ENCODE measurements at places on chromosomes 7 and 10.

GRCh38 chr10:112039823-112040222 lies 143.7 kb downstream of the GPAM start:
- no peak for DNase-seq

DNA sequence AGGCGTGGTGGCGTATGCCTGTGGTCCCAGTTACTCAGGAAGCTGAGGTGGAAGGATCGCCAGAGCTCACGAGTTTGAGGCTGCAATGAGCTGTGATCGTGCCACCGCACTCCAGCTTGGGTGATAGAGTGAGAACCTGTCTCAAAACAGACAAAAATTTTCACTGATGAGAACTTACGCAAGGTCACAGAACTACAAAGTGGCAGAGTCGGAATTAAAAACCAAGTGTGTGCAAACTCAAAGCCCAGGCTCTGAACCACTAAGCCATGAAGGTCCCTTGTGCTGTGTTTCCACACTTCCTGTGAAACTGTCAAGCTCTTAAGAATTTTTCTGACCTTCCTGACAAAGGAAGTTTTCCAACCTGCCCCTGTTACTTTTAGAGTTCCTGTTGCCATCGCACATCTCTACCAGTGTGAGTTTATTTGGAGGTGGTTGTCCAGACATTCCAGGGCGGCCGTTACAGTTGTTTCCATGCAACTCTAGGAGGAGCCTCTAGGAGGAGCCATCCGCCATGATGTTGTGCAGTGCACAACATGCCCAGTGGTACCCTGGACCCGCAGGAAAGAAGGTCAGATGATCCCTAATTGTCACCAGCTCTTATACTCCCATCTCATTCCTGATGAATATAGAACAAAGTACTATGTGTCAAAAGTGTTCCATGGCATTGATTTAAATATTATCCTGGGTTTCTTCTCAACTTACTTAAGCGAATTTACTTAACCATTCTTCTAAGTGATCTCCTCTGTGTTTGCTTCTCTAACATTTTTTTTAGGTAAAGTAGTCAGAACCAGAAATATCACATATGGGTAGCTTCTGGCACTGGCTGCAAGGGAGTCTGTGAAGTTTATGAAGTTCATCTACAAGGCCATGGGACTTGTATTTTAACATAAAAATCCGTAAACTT lies 49.0 kb upstream of the LYZL1 start:
- DNase-seq, result no peak

DNA sequence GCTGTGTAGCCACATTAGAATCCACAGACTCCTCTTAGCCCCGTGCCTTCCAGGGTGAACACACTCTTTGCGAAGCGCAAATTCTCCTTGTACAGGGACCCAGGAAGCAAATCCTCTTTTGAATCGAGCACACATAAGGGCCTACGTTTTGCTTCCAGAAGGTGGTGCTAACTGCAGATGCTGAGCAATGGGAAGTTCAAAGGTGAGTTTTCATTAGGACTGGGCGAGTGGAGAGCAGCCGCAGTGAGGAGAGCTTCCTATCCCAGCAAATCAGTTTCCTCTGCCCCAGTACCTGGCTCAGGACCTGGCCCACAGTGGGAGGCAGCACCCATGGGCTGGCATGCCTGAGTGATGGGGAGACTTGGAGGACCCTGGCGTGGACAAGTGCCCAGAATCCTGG lies 23.5 kb upstream of the GPR26 start:
- DNase-seq, result no peak

- DNase-seq, result peak; percentile 25
Observed at GRCh38 chr10:381805-382204, 246.6 kb downstream of the ZMYND11 start.

DNA sequence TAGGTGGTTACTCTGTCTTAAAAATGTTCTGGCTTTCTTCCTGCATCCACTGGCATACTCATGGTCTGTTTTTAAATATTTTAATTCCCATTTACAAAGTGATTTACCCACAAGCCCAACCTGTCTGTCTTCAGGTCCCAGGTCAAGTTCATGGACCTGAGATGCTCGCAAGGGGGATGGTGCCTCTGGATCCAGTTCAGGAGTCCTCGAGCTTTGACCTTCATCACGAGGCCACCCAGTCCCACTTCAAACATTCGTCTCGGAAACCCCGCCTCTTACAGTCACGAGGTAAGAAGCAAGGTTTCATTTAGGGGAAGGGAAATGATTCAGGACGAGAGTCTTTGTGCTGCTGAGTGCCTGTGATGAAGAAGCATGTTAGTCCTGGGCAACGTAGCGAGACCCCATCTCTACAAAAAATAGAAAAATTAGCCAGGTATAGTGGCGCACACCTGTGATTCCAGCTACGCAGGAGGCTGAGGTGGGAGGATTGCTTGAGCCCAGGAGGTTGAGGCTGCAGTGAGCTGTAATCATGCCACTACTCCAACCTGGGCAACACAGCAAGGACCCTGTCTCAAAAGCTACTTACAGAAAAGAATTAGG lies 8.7 kb downstream of the ZKSCAN1 start:
- no peak for DNase-seq

- DNase-seq, result no peak
Observed at GRCh38 chr7:33853361-33854062, 51.8 kb upstream of the BMPER start.

DNA sequence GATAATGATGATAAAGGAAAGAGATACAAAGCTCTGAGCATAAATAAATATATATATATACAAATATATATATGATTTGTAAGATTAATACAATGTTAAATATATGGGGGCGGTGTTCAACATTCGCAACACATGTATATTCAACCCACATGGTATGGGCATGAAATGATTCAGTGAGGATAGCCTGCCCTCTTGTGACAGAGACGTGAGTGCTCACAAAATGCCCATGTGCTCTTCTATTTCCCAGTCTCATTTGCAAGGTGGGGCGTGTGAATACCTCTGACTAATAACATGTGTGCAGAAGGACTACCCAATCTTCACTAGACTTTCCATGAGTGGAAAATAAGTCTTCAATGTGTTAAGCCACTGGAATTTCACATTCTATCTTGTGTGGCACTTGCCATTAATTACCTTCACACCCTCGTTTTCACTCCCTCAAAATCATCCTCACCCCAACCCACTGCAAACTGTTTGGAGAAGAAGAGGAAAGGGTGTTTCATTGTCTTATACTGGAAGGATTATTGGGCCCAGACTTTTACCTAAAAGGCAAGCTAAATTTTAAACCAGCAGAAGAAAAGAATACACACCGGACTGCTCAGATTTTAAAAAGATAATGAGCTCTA lies 26.9 kb downstream of the ASAH2 start:
- peak; percentile 40 for DNase-seq

GRCh38 chr10:47383261-47384147 lies 589 bp downstream of the ZNF488 start:
- no peak for DNase-seq

DNA sequence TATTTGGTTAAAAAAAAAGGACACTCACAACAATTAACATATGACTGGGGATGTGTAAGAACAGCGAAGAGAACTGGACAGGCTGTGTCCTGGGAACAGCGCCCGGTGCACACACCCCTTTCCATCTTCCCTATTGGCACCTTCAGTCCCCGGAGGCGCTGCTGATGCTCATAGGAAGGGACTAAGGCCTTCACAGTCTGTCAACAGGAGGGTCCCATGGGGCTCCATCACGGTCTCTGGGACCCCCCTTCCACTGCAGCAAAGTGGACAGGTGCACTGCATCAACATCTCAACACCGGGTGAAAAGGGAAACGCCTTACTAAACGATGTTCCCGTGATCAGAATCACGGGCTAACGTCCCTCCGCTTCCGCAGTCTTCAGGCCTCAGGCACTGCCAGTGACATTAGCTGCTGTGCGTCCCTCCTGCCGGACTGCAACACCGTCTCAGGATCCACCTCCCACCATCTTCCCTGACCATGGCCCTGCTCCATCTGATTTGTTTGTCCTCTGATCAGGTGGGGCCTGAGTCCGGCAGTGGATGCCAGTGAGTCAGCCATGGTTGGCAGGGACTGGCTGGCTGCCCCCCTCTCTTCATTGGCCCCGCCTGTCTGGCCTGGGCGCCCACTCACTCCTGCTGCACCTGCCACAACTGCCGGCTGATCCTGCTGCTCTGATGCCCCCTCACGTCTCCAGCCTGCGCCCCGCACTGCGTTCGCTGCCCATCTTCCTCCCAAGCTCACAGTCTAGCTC lies 614.7 kb downstream of the DNAJB6 start:
- DNase-seq, result no peak

- DNase-seq, result no peak
Observed at GRCh38 chr7:139769066-139769465, 8.7 kb downstream of the HIPK2 start.

GRCh38 chr10:114441107-114441506 lies 36.8 kb upstream of the AFAP1L2 start:
- DNase-seq, result no peak

DNA sequence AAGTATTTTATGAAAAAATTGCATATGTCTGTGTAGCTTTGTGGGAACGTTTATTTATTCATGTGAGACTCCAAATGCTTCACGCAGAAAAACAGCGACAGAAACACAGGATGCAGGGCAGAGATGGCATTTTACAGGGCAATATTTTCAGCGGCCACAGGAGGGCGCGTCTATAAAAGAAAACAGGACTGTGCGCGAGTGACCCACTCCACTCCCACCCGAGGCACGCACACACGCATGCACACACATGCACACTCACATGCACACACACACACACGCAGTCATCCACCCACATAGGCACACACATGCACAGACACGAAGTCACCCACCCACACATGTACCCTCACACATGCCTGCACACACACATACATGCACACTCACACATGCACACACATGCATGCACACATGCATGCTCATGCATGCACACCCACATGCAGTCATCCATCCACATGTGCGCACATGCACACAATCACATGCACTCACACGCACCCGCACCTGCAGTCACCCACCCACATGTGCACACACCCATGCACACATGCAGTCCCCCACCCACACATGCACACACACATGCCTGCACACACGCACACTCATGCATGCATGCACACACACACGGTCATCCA lies 96.3 kb downstream of the DNAJB6 start:
- peak; percentile 63 for DNase-seq

DNA sequence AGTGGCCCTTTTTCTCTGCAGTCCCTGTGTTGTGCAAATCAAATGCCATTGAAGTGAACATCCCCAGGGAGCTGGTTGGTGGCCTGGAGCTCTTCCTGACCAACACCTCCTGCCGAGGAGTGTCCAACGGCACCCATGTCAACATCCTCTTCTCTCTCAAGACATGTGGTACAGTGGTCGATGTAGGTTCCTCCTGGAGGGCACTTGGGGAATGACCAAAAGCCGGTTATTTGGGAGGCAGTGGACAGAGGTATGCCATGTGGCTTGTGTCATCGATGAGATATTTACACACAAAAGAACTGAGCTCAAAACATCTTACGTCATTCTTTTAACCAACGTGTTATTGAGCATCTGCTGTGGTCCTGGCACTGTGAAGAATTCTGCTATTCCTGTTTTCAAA lies 19.7 kb downstream of the OIT3 start:
- no peak for DNase-seq

DNA sequence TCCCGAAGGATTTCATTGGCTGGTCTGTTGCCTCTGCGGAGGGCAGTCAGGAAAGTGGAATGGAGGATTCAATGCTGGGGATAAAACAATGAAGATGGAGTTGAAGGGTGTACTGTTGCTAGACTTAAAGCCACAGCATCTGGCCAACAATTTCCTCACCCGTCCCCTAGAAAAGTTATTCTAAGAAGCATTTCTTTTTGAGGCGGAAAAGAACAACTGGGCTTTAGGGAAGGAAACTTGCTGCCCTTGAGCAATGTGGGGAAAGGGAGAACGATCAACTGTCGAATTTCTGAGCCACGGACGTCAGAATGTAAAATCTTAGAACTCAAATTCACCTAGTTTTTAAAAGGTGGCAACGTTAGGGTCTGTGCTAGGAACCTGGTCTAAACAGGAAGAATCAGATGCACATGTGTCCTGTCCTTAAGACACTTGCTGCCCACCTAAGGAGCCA lies 664 bp downstream of the FMC1 start:
- no peak for DNase-seq

DNA sequence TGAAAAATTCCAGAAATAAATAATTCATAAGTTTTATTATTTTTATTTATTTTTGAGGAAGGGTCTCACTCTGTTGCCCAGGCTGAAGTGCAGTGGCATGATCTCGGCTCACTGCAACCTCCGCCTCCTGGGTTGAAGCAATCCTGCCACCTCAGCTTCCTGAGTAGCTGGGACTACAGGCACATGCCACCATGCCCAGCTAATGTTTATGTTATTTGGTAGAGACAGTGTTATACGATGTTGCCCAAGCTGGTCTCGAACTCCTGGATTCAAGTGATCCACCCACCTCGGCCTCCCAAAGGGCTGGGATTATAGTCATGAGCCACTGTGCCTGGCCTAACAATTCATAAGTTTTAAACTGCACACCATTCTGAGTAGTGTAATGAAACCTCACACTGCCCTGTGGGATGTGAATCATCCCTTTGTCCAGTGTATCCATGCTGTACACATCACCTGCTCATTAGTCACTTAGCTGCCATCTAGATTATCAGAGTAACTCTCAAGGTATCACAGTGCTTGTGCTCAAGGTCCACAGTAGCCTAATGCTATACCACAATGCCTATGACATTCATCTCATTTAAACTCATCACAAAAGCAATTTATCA lies 17.9 kb downstream of the RTKN2 start:
- DNase-seq, result no peak

DNA sequence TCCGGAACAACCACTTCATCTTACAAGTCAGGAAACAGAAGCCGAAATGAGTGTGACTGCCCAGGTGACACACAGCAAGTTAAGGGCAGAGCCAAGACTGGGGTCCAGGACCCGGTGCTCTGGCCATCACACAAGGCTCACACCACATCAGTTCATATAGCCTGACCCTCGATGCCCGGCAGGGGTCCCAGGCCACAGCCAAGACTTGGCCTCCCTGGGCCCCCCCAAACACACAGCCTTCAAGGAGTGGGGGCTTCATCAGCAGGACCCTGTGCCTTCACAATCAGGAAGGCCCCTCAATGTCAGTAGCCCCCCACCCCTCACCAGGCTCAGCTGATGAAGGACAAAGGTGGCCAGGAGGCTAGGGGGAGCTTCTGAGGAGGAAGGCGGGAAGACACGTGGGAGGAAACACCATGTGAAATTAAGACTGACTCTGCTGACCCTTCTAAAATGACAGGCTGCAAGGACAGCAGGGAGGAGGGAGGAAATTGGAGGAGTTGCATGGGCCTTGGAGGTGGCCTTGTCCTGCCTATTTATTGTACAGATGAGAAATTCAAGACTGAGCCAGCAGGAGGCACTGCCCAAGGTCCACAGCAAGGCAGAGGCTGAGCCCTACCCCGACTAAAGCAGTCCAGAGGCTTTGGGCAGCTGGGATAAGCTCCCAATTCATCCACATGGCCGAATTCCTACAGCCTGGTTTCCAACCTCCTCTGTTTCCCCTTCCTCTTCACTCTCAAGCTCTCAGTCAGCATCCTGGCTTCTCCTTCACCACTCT lies 216.1 kb upstream of the ZMIZ1 start:
- peak; percentile 33 for DNase-seq

DNA sequence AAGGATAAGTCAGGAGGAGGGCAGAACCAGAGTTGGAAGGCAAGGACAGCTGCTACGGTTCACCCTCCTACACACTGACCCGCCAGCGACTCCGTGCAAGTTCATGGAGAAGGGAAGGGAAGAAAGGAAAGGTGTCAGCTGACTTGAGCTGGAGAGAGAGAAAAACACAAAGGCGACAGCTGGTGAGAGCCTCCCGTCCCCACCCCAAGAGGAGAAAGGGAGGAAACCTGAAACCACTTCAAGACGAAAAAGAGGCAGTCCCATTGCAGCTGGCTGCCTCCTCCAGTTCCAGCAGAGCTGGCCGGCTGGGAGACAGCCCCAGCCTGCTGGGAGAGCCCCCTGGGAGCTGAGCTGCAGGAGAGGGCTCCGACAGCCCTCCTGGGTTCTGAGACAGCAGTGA lies 75.2 kb downstream of the PARD3 start:
- DNase-seq, result no peak

- no peak for DNase-seq
Observed at GRCh38 chr7:121871188-121871587, 1.8 kb upstream of the PTPRZ1 start.
